Left colon (tissue), 2 donors: ENCODE measurements at places on chromosomes 3 and 15. TPM values are rescaled to one million over a fixed set of nuclear protein-coding genes. Genes with fewer than 3 reads are reported as not detected.

Gene VEPH1
- total RNA-seq, result 4.2 TPM

Gene ZNF501
- 2.6 TPM for total RNA-seq

Gene ATP2B2
- 0.06 TPM for total RNA-seq

DNA sequence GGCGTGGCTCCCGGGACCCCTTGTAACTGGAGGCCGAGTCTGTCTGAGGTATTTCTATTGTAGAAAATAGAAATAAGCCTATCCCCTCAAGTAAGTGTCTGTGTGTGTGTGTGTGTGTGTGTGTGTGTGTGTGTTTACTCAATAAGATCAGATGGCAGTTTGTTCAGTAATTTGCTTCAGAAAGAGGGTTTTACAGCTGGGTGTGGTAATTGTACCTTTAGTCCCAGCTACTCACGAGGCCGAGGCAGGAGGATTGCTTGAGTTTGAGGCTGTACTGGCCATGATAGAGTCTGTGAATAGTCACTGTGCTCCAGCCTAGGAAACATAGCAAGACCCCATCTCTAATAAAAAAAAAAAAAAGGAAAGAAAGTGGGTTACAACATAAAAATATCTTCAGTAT lies 8.7 kb downstream of the SPINT1 start:
- peak; percentile 74 for DNase-seq

GRCh38 chr15:62287066-62287857 lies 122.2 kb upstream of the C2CD4B start:
- no peak for DNase-seq

- DNase-seq, result no peak
These were observed 20.7 kb downstream of the CEP19 start for GRCh38 chr3:196691386-196691785.

DNA sequence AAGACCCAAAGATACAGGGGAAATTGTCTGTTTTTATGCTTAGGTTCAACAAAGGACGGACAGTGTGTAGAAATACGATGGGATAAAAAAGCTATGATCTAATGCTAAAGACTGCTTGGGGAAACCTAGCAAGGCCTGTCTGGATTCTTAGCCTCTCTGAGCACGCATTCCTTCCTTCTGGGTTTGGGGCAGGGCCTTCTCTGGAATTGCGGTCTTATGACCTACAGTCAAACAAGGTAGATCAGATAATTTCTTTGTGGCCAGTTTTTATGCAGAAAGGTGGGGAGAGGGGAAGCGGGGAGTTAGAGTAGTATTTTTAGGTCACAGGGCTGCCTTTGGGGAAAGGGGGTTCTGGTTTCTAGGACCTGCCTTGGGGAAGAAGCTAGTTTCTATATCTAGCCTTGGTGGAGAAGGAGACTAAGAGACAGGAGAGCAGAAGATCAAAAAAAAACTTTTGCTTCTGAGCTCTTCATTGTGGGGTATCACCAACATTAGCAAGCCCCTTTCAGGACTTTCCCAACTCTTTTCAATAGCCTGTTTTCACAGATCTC lies 39.1 kb upstream of the LIPC start:
- peak; percentile 33 for DNase-seq

- DNase-seq, result no peak
These were observed 33.0 kb upstream of the EPHB1 start for GRCh38 chr3:134762016-134762415.

DNA sequence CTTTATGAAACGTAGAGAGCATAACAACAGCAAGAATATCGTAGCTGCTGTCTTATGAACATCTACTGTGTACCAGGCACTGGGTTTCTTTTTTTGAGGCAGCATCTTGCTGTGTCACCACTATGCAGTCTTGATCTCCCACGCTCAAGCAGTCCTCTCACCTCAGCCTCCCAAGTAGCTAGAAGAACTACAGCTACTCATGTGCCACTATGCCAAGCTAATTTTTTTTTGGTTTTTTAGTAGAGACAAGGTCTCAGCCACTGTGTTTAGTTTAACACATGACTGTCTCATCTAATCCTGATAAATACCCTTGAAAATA lies 129.9 kb downstream of the VGLL4 start:
- DNase-seq, result no peak

GRCh38 chr3:52233968-52234367 lies 5.0 kb downstream of the TWF2 start:
- DNase-seq, result no peak

GRCh38 chr3:19598870-19599269 lies 335.1 kb downstream of the EFHB start:
- no peak for DNase-seq
